ENCODE measurements at places on chromosomes 7 and 10.

DNA sequence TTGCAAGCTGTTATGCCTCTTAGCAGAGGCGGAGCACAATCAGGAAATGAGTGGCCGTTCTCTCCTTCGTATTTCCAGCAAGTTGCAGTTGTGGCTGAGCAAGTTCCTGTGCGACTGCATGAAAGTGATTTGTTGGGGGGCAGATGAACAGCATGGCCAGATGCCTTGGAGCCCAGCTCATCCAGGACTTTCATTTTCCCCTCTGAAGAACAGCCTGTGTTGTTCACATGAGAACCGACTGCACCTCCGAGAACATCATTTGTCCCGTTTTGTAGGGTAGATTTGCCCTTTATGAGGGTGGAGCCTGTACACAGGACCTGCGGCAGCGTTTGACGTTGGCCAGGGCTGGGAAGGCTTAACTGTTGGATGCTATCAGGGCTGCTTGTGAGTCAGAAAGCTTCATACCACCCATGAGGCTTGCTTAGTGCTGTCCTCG, 4.4 kb downstream of the BAG3 start:
- no peak for DNase-seq

GRCh38 chr7:148264933-148265557, 325.5 kb upstream of the C7orf33 start:
- DNase-seq, result no peak

- DNase-seq, result no peak
Observed at GRCh38 chr10:25261558-25261957, 86.8 kb downstream of the GPR158 start.

GRCh38 chr10:132237396-132237795, 50.6 kb downstream of the DPYSL4 start:
- DNase-seq, result no peak

- DNase-seq, result no peak
Observed at GRCh38 chr7:53904355-53904754, 637.8 kb upstream of the VSTM2A start.

DNA sequence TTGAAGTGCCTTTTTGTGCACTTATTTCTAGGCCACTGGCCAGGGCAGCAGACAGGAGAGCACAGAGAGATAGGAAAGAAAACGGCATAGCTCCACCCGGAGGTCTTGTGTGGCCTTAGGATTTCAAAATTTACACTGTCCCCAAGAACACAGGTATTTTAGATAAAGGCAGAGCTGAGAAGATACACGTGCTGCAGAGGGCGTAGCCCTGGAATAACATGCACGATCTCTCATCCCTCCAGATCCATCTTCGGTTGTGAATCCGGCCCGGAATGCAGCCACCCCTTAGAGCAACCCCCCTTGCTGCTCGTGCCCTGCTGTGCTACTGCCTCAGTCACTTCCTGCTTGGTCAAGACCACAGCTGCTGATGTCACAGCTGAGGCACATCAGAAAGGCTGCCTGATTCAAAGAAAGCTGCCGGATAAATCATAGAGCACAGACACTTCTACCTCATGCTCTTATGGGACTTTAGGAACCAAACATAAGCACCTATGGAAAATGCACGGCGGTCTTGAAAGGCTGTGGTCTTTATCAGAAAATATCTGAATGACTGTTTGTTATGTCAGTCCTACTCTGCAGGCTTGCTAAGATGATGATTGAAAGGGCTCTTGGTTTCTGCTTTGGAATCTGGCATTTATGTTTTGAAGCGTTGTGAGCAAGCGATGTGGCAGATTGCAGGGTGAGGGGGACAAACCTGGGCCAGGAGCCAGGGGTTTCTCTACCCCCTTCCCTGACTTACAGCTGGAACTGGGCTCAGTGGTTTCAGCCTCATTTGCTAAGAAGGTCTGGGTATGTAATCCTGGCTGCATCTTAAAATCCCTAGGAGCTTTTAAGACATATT, 152.0 kb downstream of the SVIL start:
- no peak for DNase-seq
